ENCODE measurements at places on chromosomes 2 and 18.

DNA sequence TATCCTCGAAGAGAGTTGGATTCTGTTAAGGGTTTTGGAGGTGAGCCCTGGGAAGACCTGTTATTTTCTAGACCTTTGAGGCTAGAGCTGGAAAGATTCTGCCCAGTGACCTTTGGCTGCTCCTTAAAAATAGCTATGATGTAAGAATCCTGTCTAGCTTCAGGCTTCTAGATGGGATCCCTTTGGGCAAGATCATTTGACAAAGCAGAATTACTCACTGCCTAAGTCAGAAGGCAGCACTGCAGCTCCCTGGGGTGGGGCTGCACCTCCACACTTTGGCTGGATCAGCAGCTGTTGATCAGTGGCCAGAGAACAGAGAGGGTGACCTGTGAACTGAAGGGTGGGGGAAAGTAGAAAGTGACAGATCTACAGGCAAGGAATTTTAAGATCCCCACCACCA lies 103.8 kb downstream of the ASAP2 start:
- H3K27me3 ChIP-seq = no peaks in the 10 kb centered on the region
- H3K4me3 ChIP-seq = no peak overlapping the region
- H3K36me3 ChIP-seq = no peaks in the 10 kb centered on the region
- peak; percentile 53 for DNase-seq
- H3K4me1 ChIP-seq = peaks cover 28% of the 10 kb centered on the region
- peak overlapping the region; percentile 77 for H3K27ac ChIP-seq

GRCh38 chr2:231384109-231384435 lies 11.4 kb upstream of the B3GNT7 start:
- H3K27me3 ChIP-seq = no peaks in the 10 kb centered on the region
- no peaks in the 10 kb centered on the region for H3K4me1 ChIP-seq
- H3K36me3 ChIP-seq = no peaks in the 10 kb centered on the region

GRCh38 chr18:63953811-63954210 lies 4.7 kb downstream of the HMSD start:
- no peak for DNase-seq
- H3K36me3 ChIP-seq = no peaks in the 10 kb centered on the region
- no peak overlapping the region for H3K27ac ChIP-seq
- peaks cover 7% of the 10 kb centered on the region for H3K27me3 ChIP-seq

- no peak overlapping the region for H3K4me3 ChIP-seq
- no peaks in the 10 kb centered on the region for H3K27me3 ChIP-seq
- H3K4me1 ChIP-seq = no peaks in the 10 kb centered on the region
These were observed 58.2 kb upstream of the DSEL start for GRCh38 chr18:67574749-67575148.

DNA sequence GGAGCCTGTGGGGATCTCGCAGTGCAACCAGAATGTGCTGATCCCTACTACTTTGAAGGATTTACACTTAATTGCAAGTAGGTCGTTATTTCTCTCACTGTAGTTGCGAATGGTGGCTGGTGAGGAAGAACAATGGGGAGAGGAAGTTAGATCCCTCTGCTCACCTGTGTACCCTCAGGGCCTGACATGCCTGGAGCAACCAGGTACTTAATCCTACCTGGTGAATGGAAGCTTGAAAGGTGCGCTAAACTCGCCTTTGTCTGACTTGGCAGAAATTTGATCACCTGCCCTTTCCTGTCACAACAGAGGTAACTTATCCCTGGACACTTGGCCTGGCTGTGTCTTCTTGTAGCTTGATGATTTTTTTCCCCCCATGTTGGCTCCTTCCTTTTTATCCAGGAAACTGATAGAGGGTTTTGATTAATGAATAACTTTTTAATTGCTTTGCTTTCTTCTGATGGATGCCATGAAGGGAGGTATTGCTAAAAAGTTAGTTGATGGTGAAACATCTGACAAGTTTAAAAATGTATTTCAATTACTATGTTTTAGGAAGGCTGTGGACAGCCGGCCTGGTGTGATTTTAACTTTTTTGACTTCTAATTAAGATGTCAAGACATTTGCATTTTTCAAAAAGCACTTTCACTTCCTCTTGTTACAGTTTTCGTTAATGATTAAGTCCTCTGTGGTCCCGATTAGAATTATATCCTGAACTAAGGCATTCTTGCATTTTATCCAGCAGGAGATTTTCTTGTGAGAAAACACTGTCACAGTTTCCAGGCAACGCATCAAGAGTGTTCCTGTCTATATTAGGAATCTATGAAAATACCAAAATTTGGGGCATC lies 9.2 kb downstream of the SGPP2 start:
- peaks cover 7% of the 10 kb centered on the region for H3K4me1 ChIP-seq
- H3K27me3 ChIP-seq = no peaks in the 10 kb centered on the region
- no peaks in the 10 kb centered on the region for H3K36me3 ChIP-seq
- no peak overlapping the region for H3K4me3 ChIP-seq

- DNase-seq = no peak
- no peak overlapping the region for H3K27ac ChIP-seq
- peaks cover 67% of the 10 kb centered on the region for H3K27me3 ChIP-seq
- H3K4me1 ChIP-seq = peaks cover 10% of the 10 kb centered on the region
These were observed 13.8 kb downstream of the MTCL1 start for GRCh38 chr18:8719192-8719591.

- H3K4me1 ChIP-seq = no peaks in the 10 kb centered on the region
- H3K4me3 ChIP-seq = no peak overlapping the region
- H3K36me3 ChIP-seq = no peaks in the 10 kb centered on the region
- H3K27ac ChIP-seq = no peak overlapping the region
- no peak for DNase-seq
These were observed 65.2 kb upstream of the MAL start for GRCh38 chr2:94960266-94960665.

- peak; percentile 87 for DNase-seq
- no peaks in the 10 kb centered on the region for H3K4me1 ChIP-seq
- no peak overlapping the region for H3K4me3 ChIP-seq
- no peaks in the 10 kb centered on the region for H3K27me3 ChIP-seq
- no peaks in the 10 kb centered on the region for H3K36me3 ChIP-seq
- peak overlapping the region; percentile 49 for H3K27ac ChIP-seq
These were observed 54.0 kb downstream of the GATA6 start for GRCh38 chr18:22223254-22223964.

DNA sequence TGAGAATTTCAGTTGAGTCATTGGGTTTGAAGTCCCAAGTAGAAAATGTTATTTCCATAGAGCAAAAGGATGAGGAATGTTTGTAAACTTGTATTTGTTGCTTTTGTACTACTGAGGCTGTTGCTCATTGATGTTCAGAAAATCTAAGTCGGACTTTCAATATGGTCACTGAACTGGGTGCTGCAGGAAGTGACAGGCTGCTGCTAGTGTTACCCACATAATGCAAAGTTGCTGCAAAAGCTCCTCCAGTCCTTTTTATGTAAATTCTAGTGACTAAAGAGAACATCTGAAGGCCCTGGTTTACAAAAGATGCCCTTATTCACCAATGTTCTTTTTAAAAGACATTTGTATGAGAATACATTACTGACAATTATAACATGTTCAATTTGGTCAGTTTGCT lies 131.1 kb upstream of the FAM98A start:
- H3K4me1 ChIP-seq = no peaks in the 10 kb centered on the region
- H3K36me3 ChIP-seq = no peaks in the 10 kb centered on the region

- DNase-seq = peak; percentile 70
- no peaks in the 10 kb centered on the region for H3K4me1 ChIP-seq
- no peaks in the 10 kb centered on the region for H3K36me3 ChIP-seq
- peaks cover 12% of the 10 kb centered on the region for H3K27me3 ChIP-seq
- no peak overlapping the region for H3K4me3 ChIP-seq
These were observed 384.5 kb downstream of the MTX2 start for GRCh38 chr2:176653479-176654443.

Measured in transverse colon (tissue), 4 donors.